NCI-H226 (cell line): ENCODE measurements at places on chromosomes 2 and 18.
A peak's percentile ranks its signal among the peaks of the same experiment; 100 is the strongest.

DNA sequence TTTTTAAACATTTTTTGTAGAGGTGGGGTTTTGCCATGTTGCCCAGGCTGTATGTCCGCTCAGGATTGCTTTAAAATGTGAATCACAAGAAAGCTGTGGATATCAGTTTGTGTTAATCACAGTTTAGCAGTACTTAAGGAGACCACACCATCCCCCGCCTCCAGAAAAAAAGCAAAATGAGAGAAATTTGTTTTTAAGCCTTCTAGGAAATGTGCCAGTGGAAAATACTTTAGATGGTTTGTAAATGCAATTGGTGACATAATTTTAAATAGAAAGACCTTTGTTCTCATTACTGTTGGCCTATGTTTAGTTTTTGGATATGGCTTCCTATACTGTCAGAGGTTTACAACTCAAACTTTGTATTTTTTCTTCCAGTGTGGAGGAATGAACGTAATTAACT, 27.0 kb downstream of the GCA start:
- DNase-seq = no peak

DNA sequence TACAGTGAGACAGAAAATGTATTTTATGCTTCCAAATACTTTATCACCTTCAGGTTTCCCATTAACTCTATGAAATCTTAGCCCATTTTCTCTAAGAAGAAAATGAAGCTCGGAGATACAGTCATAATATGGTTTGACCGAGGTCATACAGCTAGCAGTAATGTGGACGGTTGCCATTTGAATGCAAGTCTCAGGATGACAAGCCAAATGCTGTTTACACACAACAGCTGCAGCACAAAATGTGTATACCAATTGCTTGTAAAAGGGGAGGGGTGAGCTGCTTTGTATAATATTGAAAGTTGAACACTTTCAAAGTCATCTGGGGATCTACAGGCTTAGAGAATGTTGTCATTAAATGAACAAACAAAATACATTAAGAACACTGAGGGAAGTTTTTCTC, 93.8 kb upstream of the FSIP2 start:
- no peak for DNase-seq

GRCh38 chr2:4930704-4931103, 761.5 kb upstream of the SOX11 start:
- no peak for DNase-seq

GRCh38 chr2:217971166-217971565, 31.6 kb downstream of the TNS1 start:
- DNase-seq = no peak

DNA sequence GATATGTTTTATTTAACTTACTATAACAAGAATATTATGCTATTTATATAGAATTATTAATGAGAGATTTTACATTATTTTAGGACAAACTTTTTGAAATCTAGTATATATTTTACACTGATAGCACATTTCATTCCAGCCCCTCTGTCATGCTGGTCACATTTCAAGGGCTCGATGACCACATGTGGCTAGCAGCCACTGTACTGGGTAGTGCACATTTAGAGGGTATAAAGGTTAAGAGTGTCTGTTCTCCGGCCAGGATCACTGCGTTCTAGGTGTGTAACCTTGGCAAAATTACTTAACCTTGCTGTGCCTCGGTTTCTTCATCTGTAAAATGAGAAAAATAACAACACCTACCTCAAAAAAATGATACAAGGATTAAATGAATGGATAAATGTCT, 87.2 kb upstream of the TNP1 start:
- DNase-seq = no peak

GRCh38 chr2:65129286-65129825, 550 bp downstream of the RAB1A start:
- no peak for DNase-seq

DNA sequence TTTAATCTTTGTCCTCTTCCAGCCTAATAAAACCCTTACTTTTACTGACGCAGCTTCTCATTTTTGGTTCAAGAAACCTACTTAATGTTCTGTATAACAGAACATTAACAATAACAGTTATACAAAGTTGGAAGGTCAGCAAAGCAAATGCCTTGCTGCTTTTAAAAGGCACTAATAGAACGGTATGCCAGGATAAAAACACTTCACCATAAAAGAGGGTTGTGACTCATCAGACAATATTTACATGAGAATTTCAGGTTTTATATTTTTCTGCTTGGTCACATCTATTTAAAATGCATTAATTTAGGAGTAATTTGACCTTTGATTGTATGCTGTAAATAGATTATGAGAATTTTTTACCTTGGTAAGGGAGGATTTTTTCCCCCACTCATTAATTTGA, 3.0 kb downstream of the KLHL41 start:
- DNase-seq = no peak

DNA sequence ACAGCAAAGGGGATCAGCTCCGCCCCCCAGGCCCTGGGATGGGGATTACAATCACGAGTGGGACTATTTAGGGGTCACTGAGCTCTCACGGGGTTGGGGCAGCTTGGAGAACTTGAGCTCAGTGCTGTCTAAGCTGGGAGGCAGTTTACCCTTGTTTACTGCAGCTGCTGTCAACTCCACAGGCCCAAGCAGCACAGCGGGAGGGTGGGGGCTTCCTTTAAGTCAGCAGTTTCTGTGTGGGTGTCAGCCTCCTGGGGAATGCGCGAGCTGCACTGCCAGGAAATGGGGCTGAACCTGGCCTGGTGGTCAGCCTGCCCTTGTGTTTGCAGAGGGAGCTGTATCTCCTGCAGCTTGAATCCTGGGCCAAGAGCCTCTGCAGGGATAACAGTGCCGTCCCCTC, 29.8 kb downstream of the TOGARAM2 start:
- DNase-seq = no peak

DNA sequence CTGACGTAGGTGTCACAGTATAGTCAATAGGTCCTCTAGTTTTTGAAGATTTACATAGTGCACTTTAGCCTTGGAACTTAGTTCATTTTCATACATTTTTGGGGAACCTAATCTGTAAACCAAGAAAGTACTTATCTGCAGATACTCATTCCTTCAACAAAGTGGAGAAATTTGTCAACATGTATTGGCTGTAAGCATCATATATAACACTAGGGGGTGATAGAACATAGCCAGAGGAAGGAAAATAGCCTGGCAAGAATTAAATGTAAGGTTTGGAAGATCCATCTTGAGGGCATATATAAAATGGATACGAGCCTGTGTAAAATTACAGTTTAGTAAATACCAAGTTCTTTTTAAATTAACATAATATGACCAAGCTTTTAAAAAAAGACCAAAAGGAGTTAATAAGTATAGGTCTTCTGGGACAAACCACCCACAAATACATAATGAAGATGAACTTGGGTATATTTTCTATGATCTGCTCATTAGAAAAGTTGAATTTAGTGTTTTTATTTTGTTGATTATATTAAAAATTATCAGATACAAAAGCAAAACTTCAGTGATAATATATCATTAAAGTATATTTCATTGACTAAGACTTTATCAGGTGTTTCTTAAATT, 18.2 kb downstream of the RPL37A start:
- no peak for DNase-seq

DNA sequence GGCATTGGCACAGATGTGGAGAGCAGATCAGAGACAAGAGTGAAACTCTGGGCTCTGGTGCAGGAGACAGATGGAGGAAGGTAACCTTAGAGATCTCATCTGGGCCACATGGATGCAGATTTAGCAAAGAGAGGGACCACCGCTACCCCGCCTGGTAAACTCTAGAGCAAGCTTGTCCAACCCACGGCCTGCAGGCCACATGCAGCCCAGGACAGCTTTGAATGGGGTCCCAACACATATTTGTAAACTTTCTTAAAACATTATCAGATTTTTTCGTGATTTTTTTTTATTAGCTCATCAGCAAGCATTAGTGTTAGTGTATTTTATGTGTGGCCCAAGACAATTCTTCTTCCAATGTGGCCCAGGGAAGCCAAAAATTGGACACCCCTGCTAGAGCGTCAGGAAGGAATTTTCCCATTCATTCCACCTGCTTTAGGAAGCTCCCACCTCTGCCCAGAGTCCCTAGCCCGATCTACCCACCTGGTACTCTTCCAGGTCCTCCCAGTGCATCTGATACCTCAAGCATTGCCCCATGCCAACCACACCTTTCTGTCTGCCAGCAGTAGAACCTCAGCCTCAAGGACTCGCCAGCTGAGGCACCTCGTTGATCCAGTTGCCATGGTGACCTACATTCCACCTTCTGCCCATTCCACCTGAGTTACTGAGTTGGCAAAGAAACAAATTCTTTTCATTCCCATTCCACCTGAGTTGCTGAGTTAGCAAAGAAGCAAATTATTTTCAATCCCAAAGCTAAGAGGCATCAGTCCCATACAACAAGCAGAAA, at the start of gene CIB4:
Gene CIB4, minus strand, starts transcription at position 586 of the 784 bp plus-strand sequence. Its CDS starts 52 bp downstream, at position 534.
- peak; percentile 24 for DNase-seq

- DNase-seq = no peak
These were observed 40.3 kb upstream of the MGAT4A start for GRCh38 chr2:98771264-98771663.

GRCh38 chr2:219831957-219832356, 204.5 kb downstream of the SLC4A3 start:
- no peak for DNase-seq

DNA sequence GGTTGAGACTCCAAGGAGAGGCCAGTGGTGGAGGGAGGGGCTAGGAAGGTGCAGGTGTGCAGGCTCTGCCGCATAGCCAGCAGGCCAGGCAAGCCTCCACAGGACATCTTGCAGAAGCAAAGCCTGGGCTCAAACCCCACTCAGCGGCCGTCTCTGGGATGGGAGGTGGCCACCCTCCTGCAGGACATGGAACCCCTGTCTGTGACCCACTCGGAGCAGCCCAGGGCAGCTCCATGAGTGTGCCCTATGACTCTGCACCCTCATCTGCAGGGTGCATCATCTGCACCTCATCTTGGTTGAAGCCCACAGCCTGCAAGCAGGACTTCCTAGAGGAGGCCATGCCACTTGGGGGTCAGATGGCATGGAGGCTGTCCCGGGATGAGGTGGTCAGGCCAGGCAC, 46.3 kb downstream of the GPC1 start:
- DNase-seq = no peak

- no peak for DNase-seq
These were observed 98.6 kb upstream of the FANCL start for GRCh38 chr2:58339548-58340243.

DNA sequence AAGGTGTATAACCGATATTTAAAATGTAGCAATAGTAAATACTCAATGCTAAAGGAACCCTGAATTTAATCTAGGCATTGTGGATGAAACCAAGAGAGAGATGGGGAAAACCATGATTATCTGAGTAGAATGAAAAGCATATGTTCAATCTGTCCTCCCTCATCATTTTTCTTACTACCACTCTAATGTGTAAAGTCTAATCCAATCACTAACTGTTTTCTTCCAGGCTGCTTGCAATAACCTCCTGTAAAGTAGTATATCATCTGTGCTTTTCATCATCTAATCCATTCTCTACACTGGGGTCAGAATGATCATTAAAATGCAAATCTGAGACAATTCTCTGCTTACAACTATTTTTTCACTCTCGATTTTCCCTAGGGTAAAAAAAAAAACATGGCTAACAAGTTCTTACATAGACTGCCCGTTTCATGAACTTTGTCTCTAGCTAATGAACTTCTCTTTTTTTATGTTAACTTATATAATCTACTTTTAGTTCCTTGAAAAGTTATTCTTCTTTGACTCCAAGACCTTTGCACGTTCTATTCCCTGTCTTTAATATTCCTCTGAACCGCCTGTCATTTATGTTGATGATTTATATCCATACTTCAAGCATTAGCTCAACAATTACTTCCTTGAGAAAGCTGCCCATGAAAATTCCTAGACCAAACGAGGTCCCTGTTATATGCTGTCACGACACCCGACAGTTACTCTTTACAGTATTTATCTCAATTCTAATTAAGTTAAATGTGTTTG, 94.7 kb upstream of the SLC8A1 start:
- no peak for DNase-seq

- DNase-seq = no peak
These were observed 240.3 kb downstream of the ZNF521 start for GRCh38 chr18:25111377-25112288.

DNA sequence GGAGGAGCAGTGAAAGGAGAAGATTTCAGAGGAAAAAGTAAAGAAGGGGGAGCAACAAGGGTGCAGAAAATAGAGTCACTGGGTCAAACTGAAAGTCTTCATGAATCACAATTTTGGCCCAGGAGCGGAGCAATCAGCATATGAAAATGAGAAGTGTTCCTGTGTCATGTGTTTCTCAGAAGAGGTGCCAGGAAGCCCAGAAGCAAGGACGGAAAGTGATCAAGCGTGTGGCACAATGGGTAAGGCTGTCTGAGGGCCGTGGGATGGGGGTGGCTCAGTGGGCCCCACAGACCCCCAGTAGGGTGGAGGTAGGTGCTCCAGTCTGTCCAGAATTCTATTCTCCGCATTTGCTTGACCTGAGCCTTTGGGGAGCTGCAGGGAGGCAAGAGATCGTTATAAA, 44.2 kb downstream of the SP140 start:
- DNase-seq = no peak

DNA sequence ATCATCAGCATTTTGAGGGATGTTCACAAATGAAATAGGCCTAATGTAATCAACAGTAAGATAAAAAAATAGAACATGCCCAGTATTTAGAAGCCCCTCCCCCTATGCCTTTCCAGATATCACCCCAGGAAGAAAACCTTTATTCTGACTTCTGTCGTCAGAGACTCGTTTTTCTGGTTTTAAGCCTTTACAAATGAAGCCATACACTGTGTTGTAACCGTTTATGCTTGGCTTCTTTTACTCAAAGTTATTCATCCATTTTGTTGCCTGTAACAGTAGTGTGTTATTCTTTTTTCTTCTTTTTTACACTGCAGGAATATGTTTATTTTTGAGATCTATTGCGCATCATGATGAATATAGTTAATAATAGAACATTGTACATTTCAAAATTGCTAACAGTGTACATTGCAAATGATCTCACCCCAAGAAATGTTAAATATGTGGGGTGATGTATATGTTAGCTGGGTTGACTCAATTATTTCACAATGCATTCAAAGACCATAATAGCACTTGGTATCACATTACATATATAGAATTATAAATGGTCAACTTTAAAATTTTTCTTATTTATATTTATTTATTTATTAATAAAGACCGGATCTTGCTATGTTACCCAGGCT, 28.1 kb upstream of the PNPT1 start:
- DNase-seq = no peak

DNA sequence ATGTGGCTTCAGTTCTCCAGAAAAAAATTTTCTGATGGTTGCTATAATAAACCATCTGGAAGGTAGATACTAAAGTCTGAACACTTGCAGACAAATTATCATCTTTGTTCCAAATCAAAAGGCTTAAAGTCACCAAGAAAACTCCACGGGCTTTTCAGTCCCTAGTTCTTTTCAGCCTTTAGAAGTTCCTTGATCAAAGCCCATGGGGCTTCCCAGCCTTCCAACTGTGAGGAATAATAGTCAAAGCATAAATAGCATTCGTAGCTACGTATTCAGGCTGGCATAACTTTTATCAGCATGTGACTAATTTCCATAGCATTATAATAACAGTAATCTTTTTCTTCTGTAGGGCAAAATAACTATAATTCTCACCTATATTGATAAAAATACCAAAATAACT, 13.9 kb downstream of the SCG2 start:
- no peak for DNase-seq

- DNase-seq = peak; percentile 56
These were observed 89.1 kb upstream of the KLF7 start for GRCh38 chr2:207254591-207255464.

GRCh38 chr2:181672255-181673008, 7.9 kb downstream of the NEUROD1 start:
- no peak for DNase-seq
